ENCODE measurements at places on chromosomes 6 and 20. TPM values are rescaled to one million over a fixed set of nuclear protein-coding genes. Genes with fewer than 3 reads are reported as not detected.

- DNase-seq: no peak
Measured at GRCh38 chr6:40417031-40417430, 170.1 kb downstream of the LRFN2 start.

Gene FGD2
- not detected for total RNA-seq

Gene CEP43
- 60.2 TPM for total RNA-seq

Gene CBLN4
- total RNA-seq: not detected

GRCh38 chr20:37556538-37556937, 28.9 kb upstream of the BLCAP start:
- no peak for DNase-seq

DNA sequence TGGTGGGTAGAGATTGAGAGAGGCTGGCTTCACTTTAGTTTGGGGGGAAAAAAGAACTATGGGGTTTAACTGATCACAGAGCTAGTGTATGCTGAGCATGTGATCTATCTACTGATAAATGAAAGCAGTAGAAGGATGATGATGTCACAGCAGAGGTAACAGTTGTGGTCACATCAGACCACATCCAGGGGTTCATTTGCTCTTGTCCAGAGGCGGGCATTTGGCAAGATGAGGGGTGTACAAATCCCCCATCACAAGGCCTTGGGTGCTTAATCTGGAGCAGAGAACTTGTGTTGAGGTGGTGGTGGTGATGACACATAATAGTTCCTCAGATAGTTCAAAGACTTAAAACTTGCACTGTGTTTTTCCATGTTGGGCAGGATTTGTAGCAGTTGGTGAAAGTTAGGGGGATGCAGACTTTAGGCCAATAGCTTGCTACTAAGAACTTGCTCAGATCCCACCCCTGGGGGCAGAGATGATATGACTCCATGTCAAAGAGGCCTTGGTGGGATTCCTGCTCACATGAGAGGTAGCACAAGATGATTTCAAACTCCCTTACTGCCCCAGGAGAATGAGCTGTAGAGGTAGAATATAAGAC, 63.4 kb downstream of the PRDM1 start:
- no peak for DNase-seq

- DNase-seq: no peak
Measured at GRCh38 chr20:49831022-49831769, 18.6 kb downstream of the SLC9A8 start.

- no peak for DNase-seq
Measured at GRCh38 chr6:88443554-88443953, 277.4 kb upstream of the CNR1 start.

DNA sequence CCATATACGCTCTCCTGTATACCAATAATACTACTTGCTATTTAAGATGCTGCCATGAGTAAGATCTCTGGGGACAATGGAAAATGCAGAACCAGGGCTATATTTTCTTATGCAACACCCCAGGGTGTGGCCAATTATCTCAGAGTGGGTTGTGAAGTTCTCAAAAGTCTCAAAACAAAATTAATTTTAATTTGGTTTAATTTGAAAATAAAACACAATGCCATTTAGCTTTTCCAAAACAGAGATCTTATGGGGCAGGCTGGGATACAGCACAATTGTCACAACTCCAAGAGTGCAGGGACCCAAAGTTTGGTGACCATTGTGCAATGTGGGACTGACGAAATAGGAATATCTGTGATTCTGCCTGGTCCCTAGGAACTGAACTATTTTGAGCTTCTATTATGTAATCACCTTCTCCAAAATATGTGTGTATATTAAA, 43.1 kb downstream of the MBOAT1 start:
- no peak for DNase-seq

- DNase-seq: no peak
Measured at GRCh38 chr20:25254571-25254970, 6.7 kb downstream of the PYGB start.
